SK-N-SH (cell line): ENCODE measurements at places on chromosomes 2 and 18. TPM values are rescaled to one million over a fixed set of nuclear protein-coding genes. Genes with fewer than 3 reads are reported as not detected.

DNA sequence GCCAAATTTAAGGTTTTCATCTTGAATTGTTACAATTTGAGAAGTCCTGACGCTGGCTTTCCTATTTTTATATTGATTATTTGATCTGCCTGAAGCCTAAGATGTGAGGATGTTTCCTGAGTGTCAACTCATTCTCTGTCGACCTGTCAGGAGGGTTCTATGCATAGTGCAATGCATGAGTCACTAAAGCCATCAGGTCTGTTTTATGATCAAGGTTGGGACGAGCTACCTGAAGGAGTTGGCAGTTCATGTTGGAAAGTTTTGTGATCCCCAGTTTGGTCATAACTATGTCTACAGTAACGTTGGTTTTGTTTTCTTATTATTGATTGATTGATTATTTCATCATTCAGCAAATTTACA, 71.2 kb downstream of the NABP1 start:
- H3K27ac ChIP-seq = no peak overlapping the region
- H3K36me3 ChIP-seq = no peaks in the 10 kb centered on the region
- no peak overlapping the region for H3K4me3 ChIP-seq
- no peak for DNase-seq
- H3K27me3 ChIP-seq = no peaks in the 10 kb centered on the region
- H3K4me1 ChIP-seq = no peaks in the 10 kb centered on the region

GRCh38 chr18:64185987-64186386, 37.1 kb upstream of the LINC00305 start:
- no peaks in the 10 kb centered on the region for H3K4me1 ChIP-seq
- no peaks in the 10 kb centered on the region for H3K27me3 ChIP-seq
- no peak overlapping the region for H3K27ac ChIP-seq

DNA sequence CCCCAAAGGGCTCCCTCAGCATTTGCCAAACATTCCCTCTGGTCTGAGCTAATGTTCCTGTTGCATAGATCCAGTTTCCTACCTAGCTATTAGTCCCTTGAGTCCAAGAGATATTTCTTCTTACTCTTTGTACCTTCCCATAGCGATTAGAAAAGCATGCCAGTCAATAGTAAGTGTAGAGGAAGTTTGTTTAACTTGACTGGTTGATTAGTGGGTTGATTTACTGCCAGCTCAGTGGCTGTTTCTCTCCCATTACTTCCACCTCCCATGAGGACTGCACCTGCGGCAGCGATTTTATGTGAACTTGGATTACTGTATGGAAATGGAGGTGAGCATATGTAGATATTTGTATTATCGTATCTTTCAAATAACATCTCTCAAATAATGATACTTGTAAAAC, 1748.4 kb upstream of the CELF4 start:
- no peak overlapping the region for H3K4me3 ChIP-seq
- DNase-seq = no peak
- no peak overlapping the region for H3K27ac ChIP-seq
- no peaks in the 10 kb centered on the region for H3K27me3 ChIP-seq
- no peaks in the 10 kb centered on the region for H3K4me1 ChIP-seq

GRCh38 chr2:44184106-44184505, 15.4 kb downstream of the PPM1B start:
- no peak overlapping the region for H3K4me3 ChIP-seq
- H3K27me3 ChIP-seq = no peaks in the 10 kb centered on the region
- no peak for DNase-seq
- no peak overlapping the region for H3K27ac ChIP-seq
- peaks cover 8% of the 10 kb centered on the region for H3K36me3 ChIP-seq

DNA sequence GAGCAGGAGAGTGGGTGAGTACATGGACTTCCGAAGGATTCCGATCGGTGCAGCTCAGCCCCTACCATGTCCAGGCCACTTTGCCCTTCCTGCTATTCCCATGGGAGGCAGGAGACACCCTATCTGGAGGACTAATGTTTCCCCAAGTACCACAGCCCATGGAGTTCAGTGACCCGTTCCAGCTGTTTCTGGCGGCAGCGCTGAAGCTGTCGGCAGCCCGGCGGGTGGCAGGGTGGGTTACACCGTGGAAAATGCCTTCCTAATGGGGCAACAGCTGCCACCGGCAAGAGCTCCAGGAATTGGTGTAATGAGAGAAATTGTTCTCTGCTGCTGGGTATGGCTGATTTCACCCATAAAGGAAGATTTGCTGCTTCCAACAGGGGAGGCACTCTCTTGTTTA, 98.3 kb downstream of the MYCN start:
- no peak overlapping the region for H3K4me3 ChIP-seq
- no peak overlapping the region for H3K27ac ChIP-seq
- no peaks in the 10 kb centered on the region for H3K36me3 ChIP-seq
- H3K27me3 ChIP-seq = no peaks in the 10 kb centered on the region
- no peaks in the 10 kb centered on the region; the same call in 1 of the 2 replicates for H3K4me1 ChIP-seq

DNA sequence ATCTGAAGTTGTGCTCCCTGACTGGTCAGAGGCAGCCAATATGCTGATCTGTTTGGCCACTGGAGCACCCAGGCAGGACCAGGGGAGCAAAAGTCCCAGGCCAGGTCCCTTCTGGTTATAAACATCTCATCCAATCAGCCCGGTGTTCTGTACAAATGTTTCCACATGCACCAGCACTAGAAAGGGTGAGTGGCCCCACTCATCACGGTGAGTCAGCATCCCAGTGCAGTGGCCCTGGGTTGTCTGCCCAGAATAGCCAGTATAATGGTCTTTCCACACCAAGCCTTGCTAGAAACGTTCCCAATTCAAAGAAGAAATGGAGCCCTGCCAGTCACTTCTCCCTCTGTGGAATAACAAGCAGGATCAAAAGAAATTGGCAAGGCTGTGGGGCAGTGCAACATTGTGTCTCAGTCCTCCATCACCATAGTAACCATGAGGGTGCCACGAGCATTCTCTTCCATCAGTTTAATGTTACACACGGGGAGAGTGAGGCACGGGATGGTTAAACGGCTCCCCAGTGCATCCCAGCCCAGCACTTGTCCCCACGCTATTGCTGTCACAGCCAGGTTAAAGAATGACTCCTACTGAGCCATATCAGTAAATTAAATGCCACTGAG, 174.9 kb downstream of the SEPTIN10 start:
- peak; percentile 7 for DNase-seq
- no peaks in the 10 kb centered on the region for H3K27me3 ChIP-seq
- no peaks in the 10 kb centered on the region for H3K4me1 ChIP-seq
- no peak overlapping the region for H3K4me3 ChIP-seq
- peaks cover 9% of the 10 kb centered on the region; the same call in 1 of the 2 replicates for H3K36me3 ChIP-seq

DNA sequence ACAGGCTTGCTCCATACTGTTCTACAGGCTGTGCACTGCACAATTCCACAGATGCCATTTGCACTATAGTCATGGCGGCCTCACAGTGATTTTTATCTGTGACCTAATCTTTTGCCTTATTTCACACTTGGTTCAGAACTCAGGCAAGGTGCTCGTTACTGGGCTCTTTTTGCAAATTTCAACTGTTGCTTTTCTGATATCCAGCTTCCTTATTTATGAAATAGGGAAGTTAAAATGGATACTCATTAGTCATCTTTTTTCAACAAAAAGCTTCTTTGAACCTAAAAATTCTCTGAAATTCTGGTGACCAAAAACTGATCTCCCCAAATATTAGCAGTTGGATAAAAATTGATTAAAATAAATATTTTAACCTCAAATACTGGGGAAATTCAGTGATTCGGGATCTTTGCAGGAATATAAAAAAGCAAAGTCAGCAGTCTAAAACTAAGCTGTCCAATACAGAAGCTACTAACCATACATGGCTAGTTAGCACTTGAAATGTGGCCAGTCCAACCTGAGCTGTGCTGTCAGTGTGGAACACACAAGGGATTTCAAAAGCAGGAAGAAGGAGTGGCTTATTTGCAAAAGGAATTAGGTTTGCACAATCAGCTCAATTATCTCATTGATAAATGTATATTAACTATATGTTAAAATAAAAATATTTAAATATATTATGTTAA, 134.4 kb downstream of the COL4A4 start:
- H3K4me3 ChIP-seq = no peak overlapping the region
- H3K27ac ChIP-seq = no peak overlapping the region
- no peak for DNase-seq
- H3K4me1 ChIP-seq = no peaks in the 10 kb centered on the region
- H3K27me3 ChIP-seq = no peaks in the 10 kb centered on the region

DNA sequence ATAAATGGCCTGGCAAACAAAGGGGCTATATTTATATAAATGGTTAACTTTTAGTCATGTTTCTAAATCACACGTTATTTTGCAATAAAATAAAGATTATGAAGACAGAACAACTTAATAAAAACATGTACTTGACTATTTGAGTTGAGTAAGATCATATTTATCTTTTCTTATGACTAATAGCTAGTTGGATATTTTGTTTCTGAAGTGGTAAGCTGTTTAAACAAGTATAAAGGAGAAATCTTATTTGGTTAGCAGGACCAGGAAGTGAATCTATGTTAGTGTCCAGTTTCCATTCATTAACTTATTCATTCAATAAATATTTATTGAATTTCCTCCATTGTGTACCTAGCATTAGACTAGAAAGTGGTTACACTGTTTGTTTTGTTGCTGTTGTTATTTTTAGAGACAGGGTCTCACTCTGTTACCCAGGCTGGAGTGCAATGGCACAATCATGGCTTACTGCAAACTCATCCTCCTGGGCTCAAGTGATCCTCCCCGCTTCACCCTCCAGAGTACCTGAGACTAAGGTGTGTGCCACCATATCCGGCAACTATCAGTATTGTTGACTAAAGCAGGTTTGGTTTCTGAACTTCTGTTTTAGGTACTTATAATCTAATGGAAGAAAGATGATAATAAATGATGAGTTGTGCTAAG, 312.6 kb downstream of the DPP10 start:
- no peaks in the 10 kb centered on the region for H3K36me3 ChIP-seq
- H3K27ac ChIP-seq = no peak overlapping the region
- no peak for DNase-seq
- H3K4me3 ChIP-seq = no peak overlapping the region

GRCh38 chr2:134917888-134918525, 615 bp upstream of the CCNT2 start:
- H3K27ac ChIP-seq = peak overlapping the region; percentile 96
- peaks cover 16% of the 10 kb centered on the region; the same call in 1 of the 2 replicates for H3K36me3 ChIP-seq
- H3K4me1 ChIP-seq = peaks cover 12% of the 10 kb centered on the region
- no peaks in the 10 kb centered on the region for H3K27me3 ChIP-seq
- DNase-seq = no peak
- H3K4me3 ChIP-seq = peak overlapping the region; percentile 82

- H3K36me3 ChIP-seq = no peaks in the 10 kb centered on the region
- no peak for DNase-seq
- H3K4me1 ChIP-seq = peaks cover 3% of the 10 kb centered on the region; the same call in 1 of the 2 replicates
- H3K4me3 ChIP-seq = no peak overlapping the region
- no peak overlapping the region for H3K27ac ChIP-seq
Measured at GRCh38 chr2:51032751-51033330, 909 bp upstream of the NRXN1 start.

DNA sequence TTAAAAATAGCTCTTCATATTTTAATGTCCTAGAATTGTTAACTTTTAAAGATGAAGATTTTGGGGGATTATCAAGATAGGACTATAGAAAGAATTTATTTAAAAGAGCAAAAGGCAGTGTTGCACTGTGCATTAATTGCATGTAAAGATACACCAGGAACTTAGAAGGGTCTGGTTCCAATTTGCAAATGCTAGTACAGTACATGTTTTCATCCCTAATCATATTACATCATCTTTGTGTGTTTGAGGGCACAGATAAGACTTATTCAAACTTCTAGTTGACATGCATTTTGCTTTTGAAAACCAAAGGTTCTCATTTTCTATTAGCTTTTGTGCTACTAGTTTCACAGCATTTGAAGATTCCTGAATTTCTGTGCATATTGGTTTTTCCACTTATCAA, 231.7 kb upstream of the LYPD1 start:
- H3K27me3 ChIP-seq = no peaks in the 10 kb centered on the region
- no peaks in the 10 kb centered on the region for H3K4me1 ChIP-seq
- no peak overlapping the region for H3K4me3 ChIP-seq
- H3K36me3 ChIP-seq = no peaks in the 10 kb centered on the region

- H3K27me3 ChIP-seq = no peaks in the 10 kb centered on the region
- H3K4me1 ChIP-seq = no peaks in the 10 kb centered on the region
- DNase-seq = no peak
- no peaks in the 10 kb centered on the region for H3K36me3 ChIP-seq
- H3K27ac ChIP-seq = no peak overlapping the region
- no peak overlapping the region for H3K4me3 ChIP-seq
Measured at GRCh38 chr2:126832014-126832413, 66.7 kb upstream of the TEX51 start.

- H3K36me3 ChIP-seq = no peaks in the 10 kb centered on the region
- no peaks in the 10 kb centered on the region for H3K27me3 ChIP-seq
- peaks cover 26% of the 10 kb centered on the region for H3K4me1 ChIP-seq
- peak; percentile 97 for DNase-seq
- peak overlapping the region; percentile 67 for H3K27ac ChIP-seq
- peak overlapping the region; percentile 68 for H3K4me3 ChIP-seq
Measured at GRCh38 chr2:20223407-20224163, 1.3 kb downstream of the SDC1 start.

- H3K36me3 ChIP-seq = peaks cover 85% of the 10 kb centered on the region
- no peak overlapping the region for H3K4me3 ChIP-seq
- no peak for DNase-seq
- H3K27ac ChIP-seq = no peak overlapping the region
- no peaks in the 10 kb centered on the region; the same call in 1 of the 2 replicates for H3K4me1 ChIP-seq
Measured at GRCh38 chr2:27636766-27637165, 7.9 kb downstream of the GPN1 start.

GRCh38 chr18:52219102-52219501, 120.9 kb upstream of the DCC start:
- DNase-seq = peak; percentile 24
- no peaks in the 10 kb centered on the region for H3K27me3 ChIP-seq
- H3K36me3 ChIP-seq = no peaks in the 10 kb centered on the region
- H3K27ac ChIP-seq = peak overlapping the region; percentile 43

- H3K27ac ChIP-seq = no peak overlapping the region
- H3K4me3 ChIP-seq = no peak overlapping the region
- H3K4me1 ChIP-seq = no peaks in the 10 kb centered on the region
- no peak for DNase-seq
- H3K36me3 ChIP-seq = no peaks in the 10 kb centered on the region
- no peaks in the 10 kb centered on the region for H3K27me3 ChIP-seq
Measured at GRCh38 chr2:74028741-74029140, 44.0 kb downstream of the TET3 start.

GRCh38 chr2:30283931-30284565, 52.7 kb downstream of the LBH start:
- H3K4me3 ChIP-seq = no peak overlapping the region
- H3K27me3 ChIP-seq = no peaks in the 10 kb centered on the region

DNA sequence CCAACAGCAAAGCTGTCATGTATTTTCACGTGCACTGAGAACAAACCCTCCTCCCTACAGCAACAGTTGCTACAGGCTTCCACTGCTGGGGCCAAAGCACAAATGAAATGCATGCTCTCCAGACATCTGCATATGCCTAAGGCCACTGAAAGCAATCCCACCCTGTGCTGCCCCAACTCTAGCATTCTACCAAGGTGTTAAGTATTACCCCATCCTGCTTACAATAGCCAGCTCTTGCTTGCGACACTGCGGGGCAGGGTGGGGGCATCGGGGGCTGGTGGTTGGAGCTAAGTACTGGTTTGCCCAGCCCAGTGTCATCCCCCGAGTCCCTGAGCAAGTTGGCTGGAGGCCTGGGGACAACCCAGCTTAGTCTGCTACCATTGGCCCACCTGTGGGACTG, 742.5 kb downstream of the TDRD15 start:
- no peak overlapping the region for H3K27ac ChIP-seq
- no peak for DNase-seq
- no peaks in the 10 kb centered on the region for H3K4me1 ChIP-seq
- no peaks in the 10 kb centered on the region for H3K27me3 ChIP-seq
- H3K4me3 ChIP-seq = no peak overlapping the region

Gene TMEM247
- not detected in 2 replicates for polyA plus RNA-seq

Gene MROH2A
- 0.02 TPM in 1 of 2 replicates, not detected in the other for polyA plus RNA-seq

Gene TYW5
- 3.6 and 4.7 TPM in 2 replicates for polyA plus RNA-seq

Gene CCDC178
- not detected in 2 replicates for polyA plus RNA-seq

Gene SP140
- 0.71 and 0.75 TPM in 2 replicates for polyA plus RNA-seq

Gene NTSR2
- polyA plus RNA-seq = not detected in 2 replicates

Gene EFEMP1
- 1,015 and 1,290 TPM in 2 replicates for polyA plus RNA-seq

Gene ANO7
- 0.68 and 0.81 TPM in 2 replicates for polyA plus RNA-seq

Gene CXCR1
- polyA plus RNA-seq = not detected in 2 replicates
